ENCODE measurements at places on chromosomes 11 and 22. TPM values are rescaled to one million over a fixed set of nuclear protein-coding genes. Genes with fewer than 3 reads are reported as not detected.
A peak's percentile ranks its signal among the peaks of the same experiment; 100 is the strongest.

- H3K4me3 ChIP-seq, result no peak overlapping the region
- H3K27me3 ChIP-seq, result no peaks in the 10 kb centered on the region
- no peaks in the 10 kb centered on the region for H3K36me3 ChIP-seq
Measured at GRCh38 chr11:102527684-102528083, 2.9 kb downstream of the MMP7 start.

DNA sequence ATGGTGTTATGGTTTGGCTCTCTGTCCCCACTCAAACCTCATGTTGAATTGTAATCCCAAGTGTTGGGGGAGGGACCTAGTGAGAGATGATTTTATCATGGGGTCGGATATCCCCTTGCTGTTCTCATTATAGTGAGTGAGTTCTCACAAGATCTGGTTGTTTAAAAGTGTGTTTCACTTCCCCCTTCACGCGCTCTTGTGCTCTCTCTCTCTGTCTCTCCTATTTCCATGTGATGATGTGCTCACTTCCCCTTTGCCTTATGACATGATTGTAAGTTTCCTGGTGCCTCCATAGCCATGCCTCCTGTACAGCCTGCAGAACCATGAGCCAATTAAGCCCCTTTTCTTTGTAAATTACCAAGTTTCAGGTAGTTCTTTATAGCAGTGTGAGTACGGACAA, 765.1 kb downstream of the KCNA4 start:
- H3K27ac ChIP-seq, result no peak overlapping the region
- H3K36me3 ChIP-seq, result no peaks in the 10 kb centered on the region
- H3K4me1 ChIP-seq, result no peaks in the 10 kb centered on the region
- no peak overlapping the region for H3K4me3 ChIP-seq
- no peaks in the 10 kb centered on the region for H3K27me3 ChIP-seq

- H3K4me1 ChIP-seq, result peaks cover 8% of the 10 kb centered on the region
- H3K27ac ChIP-seq, result no peak overlapping the region
- H3K4me3 ChIP-seq, result no peak overlapping the region
Measured at GRCh38 chr11:85759915-85760314, 51.0 kb downstream of the SYTL2 start.

- H3K4me3 ChIP-seq, result no peak overlapping the region
- no peak for DNase-seq
- no peaks in the 10 kb centered on the region for H3K27me3 ChIP-seq
- H3K27ac ChIP-seq, result peak overlapping the region; percentile 19
- peaks cover 34% of the 10 kb centered on the region for H3K36me3 ChIP-seq
Measured at GRCh38 chr11:36091256-36091811, 147.5 kb downstream of the LDLRAD3 start.

DNA sequence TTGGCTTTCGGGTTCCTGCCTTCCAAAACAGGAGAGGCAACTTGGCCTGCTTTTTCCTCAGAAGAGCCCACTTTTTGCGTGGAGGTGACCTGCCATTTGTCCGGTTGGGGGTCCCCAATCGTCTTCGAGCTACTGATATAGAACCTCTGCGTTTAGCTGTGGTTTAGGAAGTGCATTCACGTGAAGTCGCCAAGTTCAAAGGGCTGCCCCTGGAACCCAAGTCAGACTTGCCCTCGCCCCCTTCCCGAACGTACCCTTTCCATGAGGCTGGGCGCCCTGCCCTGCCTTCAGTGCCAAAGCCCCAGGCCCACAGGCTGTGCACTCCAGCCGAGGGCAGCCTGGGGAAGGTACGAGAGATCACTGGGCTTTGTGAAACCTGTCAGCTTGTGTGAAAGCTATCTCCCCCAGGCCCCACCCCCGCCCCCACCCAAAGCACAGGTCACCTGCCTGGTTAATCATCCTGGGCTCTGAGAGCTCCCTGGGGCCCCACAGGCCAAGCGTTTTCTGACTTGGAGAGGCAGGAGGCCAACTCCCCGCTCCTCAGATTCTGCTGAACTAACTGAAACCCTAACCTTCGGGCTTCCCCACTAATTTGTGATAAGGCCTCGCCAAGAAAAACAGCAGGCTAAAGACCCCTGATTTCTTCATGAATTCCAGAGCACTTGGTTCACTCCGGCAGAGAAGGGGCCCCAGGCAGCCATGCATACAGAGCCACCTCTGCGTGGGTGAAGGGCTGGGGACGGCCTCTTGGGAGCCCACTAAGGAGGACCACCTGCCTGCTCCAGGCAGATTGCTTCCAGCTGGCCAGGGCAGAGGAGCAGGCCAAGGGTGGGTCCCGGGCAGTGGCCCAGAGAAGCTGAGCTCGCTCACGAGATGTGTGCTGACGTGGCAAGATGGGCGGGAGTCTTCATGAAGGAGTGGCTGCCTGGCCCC, 25.8 kb upstream of the KCNQ1OT1 start:
- no peaks in the 10 kb centered on the region for H3K36me3 ChIP-seq
- DNase-seq, result no peak
- no peak overlapping the region for H3K4me3 ChIP-seq
- H3K4me1 ChIP-seq, result peaks cover 63% of the 10 kb centered on the region

DNA sequence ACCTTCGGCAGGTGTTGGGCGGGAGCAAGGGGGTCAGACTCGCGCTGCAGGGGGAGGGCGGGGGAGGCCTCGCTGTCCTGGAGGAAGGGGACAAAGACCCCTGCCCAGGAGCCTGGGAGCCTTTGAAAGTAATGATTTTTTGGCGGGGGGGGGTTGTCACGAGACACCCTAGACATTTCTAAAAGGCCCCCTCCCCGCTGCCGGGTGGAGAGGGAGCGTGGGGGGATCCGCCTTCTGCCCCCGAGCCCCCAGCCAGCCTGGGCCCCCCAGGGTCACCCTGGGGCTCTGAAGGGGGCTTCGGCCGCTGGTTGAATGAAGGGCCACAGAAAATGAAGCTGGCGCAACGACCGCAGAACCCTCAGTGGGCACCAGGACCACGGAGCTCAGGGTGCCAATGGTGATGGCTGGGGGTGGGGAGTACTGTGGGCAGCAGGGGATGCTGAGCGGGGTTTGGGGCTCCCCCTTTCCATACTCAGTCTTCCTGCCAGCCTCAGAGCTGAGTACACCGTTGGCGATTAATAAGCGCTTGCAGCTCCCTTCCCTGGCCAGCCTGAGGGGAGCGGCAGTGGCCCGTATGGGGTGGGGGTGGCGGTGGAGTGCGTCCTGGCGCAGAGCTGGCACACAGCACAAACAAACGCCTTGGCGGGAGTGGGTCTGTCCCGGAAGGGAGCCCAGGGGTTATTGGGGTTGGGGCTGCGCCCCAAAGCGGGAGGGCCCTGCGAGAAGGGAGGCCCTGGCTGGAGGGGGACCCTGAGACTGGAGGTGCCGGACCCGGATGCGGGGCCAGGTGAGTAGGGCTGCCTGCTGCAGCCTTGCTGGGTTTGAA, 1.2 kb upstream of the DUSP8 start:
- no peak overlapping the region for H3K27ac ChIP-seq
- no peaks in the 10 kb centered on the region for H3K4me1 ChIP-seq
- peak overlapping the region; percentile 79 for H3K4me3 ChIP-seq
- H3K27me3 ChIP-seq, result peaks cover 58% of the 10 kb centered on the region

GRCh38 chr11:1073261-1073724, 1.4 kb upstream of the MUC2 start:
- no peak overlapping the region for H3K27ac ChIP-seq
- H3K27me3 ChIP-seq, result peaks cover 2% of the 10 kb centered on the region
- H3K4me3 ChIP-seq, result no peak overlapping the region
- H3K36me3 ChIP-seq, result no peaks in the 10 kb centered on the region
- DNase-seq, result no peak
- H3K4me1 ChIP-seq, result no peaks in the 10 kb centered on the region

DNA sequence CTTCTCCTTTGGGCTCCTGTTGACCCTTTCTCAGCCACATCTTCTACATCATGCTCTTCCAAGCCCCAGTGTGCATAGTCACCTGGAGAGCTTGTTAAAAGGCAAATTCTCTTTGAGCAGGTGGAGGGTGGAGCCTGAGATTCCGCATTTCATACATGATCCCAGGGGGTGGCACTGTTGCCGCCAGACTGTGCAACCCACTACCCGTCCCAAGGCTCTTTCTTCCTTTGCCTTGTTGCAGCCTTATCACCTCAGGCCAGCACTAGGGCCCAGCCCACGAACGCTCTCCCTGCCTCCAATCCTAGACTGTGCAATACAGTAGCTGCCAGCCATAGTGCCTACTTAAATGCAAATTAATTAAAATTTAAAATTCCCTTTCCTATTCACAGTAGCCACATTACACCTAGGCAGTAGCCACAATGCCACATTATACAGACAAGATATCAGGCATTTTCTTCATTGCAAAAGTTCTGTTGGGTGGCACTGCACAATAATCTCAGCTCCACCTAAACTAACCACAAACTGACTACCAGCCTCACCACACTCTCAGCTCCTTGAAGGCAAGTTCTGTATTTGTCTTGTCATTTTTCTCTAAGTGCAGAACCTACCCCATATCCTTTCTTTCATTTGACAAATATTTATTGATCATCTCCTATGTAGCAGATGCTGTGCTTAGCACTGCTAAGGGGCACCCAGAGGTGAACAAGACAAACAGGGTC, 4.6 kb upstream of the KCNJ5 start:
- no peak for DNase-seq
- no peak overlapping the region for H3K27ac ChIP-seq
- peaks cover 7% of the 10 kb centered on the region for H3K4me1 ChIP-seq
- H3K36me3 ChIP-seq, result no peaks in the 10 kb centered on the region
- no peak overlapping the region for H3K4me3 ChIP-seq

GRCh38 chr11:120931057-120931779, 92.7 kb upstream of the TBCEL start:
- no peak for DNase-seq
- no peak overlapping the region for H3K27ac ChIP-seq
- no peak overlapping the region for H3K4me3 ChIP-seq
- H3K4me1 ChIP-seq, result no peaks in the 10 kb centered on the region
- no peaks in the 10 kb centered on the region for H3K36me3 ChIP-seq
- peaks cover 2% of the 10 kb centered on the region for H3K27me3 ChIP-seq

- H3K27ac ChIP-seq, result peak overlapping the region; percentile 92
- H3K4me3 ChIP-seq, result peak overlapping the region; percentile 85
- peaks cover 22% of the 10 kb centered on the region for H3K4me1 ChIP-seq
- peaks cover 3% of the 10 kb centered on the region for H3K36me3 ChIP-seq
- peak; percentile 14 for DNase-seq
Measured at GRCh38 chr11:64268893-64269539, 15.4 kb downstream of the BAD start.

DNA sequence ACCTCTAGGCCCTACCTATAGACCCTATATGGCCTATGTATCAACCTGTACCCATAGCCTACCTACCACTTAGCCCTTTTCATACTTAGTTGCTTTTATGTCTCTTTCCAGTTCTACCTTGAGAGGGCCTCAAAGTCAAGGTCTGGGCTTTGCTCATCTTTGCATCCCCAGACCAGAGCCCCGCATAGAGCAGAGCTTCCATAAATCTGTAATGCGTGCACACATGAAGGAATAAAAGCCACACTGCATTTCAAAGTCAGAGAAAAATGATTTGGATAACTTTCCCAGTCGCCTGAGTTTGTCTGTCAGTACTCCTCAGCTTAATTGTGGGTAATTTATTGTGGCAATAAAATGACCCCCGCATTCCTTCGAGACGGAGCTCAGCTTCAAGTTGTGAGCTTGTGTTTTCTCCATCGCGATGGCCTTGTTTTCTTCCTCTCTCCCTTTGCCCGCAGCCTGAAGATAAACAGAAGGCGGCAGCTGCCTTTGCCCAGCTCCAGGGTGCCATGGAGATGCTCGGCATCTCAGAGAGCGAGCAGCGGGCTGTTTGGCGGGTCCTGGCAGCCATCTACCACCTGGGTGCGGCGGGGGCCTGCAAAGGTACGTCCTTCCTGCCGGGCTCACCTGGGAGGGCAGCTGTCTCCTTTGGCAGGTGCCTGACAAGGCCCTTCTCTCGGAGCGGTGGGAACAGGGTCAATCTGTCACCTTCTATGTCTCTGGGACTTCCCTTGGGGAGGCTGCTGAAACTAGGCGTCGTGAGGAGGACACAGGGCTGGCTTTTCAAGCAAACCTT, 55.7 kb downstream of the MYO18B start:
- no peak overlapping the region for H3K27ac ChIP-seq
- peaks cover 29% of the 10 kb centered on the region for H3K27me3 ChIP-seq
- no peak for DNase-seq
- H3K36me3 ChIP-seq, result no peaks in the 10 kb centered on the region
- no peak overlapping the region for H3K4me3 ChIP-seq

DNA sequence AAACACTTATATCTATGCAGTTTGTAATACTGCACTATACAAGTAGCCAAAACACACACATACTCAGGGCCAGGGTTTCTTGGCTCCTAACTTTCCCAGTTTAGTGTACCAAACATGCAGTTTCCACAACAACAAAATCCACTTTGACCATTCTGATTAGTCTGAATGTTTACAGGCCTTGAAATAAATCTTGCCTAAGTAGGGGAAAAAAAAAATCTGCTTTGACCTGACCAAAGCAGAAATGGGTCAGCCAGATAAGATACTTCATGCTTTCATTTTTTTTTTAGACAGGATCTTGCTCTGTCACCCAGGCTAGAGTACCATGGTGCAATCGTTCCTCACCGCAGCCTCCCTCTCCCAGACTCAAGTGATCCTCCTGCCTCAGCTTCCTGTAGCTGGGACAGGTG, 10.1 kb downstream of the PRR14L start:
- H3K4me3 ChIP-seq, result no peak overlapping the region
- H3K27me3 ChIP-seq, result no peaks in the 10 kb centered on the region
- peaks cover 5% of the 10 kb centered on the region for H3K4me1 ChIP-seq
- DNase-seq, result no peak
- no peak overlapping the region for H3K27ac ChIP-seq

DNA sequence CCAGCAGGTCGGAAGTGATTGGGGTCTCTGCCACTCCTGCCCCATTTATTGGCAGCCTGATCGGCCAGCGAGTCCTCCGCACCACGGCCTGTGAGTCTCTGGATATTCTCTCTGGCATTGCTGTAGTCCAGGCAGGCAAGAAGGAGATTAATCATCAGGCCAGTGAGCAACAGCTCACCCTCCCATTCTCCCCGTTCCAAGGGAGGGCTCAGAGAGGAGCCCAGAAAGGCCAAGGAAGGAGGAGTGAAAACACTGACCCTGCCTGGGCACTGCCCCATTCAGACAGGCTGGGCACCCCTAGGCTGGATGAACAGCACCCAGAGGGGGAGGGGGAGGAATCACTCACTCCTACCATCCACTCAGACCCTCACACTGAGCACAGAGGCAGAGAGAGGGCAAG, 3.1 kb downstream of the SAA2 start:
- no peaks in the 10 kb centered on the region for H3K4me1 ChIP-seq
- no peak overlapping the region for H3K27ac ChIP-seq
- no peaks in the 10 kb centered on the region for H3K36me3 ChIP-seq

DNA sequence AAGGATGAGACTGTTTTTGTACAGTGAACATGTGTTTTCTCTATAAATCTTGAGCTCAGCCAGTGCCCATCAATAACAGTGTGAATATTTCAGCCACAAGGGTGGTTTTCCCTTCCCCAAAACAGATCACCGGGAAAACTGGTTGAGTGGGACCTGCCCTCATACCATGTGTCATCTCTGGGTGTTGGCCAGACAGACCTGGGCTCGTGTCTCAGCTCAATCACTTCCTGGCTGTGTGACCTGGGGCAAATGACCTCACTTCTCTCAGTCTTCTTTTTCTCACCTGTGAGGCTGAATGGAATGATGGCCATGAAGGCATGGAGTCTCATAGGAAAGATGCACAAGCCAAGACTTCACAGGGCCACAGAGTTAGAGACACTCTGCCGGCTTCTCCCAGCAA, 74.7 kb downstream of the COMMD9 start:
- peaks cover 26% of the 10 kb centered on the region for H3K4me1 ChIP-seq
- no peak for DNase-seq
- no peak overlapping the region for H3K4me3 ChIP-seq
- no peaks in the 10 kb centered on the region for H3K27me3 ChIP-seq

The DUSP8 gene
- total RNA-seq, result 10.1 TPM

The P4HA3 gene
- not detected for total RNA-seq

The TMPRSS5 gene
- total RNA-seq, result 8.6 TPM

The RGL4 gene
- not detected for total RNA-seq

The RAB3IL1 gene
- 3.4 TPM for total RNA-seq

The OR52A1 gene
- not detected for total RNA-seq

The GPR83 gene
- total RNA-seq, result 0.34 TPM

The TMPRSS13 gene
- total RNA-seq, result not detected
